Tibial nerve (tissue), 4 donors: ENCODE measurements at places on chromosomes 12 and 14. TPM values are rescaled to one million over a fixed set of nuclear protein-coding genes. Genes with fewer than 3 reads are reported as not detected.

The MANSC4 gene
- not detected for total RNA-seq

The RIMBP2 gene
- total RNA-seq = not detected

The ACSS3 gene
- 106 TPM for total RNA-seq

The OR11G2 gene
- not detected for total RNA-seq

The SLIRP gene
- total RNA-seq = 183 TPM

The HHIPL1 gene
- total RNA-seq = 3.3 TPM

The FAM222A gene
- total RNA-seq = 1.3 TPM

The DPPA3 gene
- total RNA-seq = not detected

The KERA gene
- total RNA-seq = not detected

The GARIN6 gene
- not detected for total RNA-seq

The PLEKHG7 gene
- total RNA-seq = 1.6 TPM

The KRT81 gene
- total RNA-seq = not detected

The PCED1B gene
- total RNA-seq = 2.2 TPM

The RERG gene
- total RNA-seq = 28.5 TPM

The BICDL1 gene
- 0.66 TPM for total RNA-seq

The LTB4R gene
- total RNA-seq = 8.4 TPM

The DAO gene
- total RNA-seq = not detected

The POU6F1 gene
- 26.4 TPM for total RNA-seq

The GPRC5D gene
- total RNA-seq = not detected

The ZFHX2 gene
- total RNA-seq = 2.2 TPM

The ITGB7 gene
- total RNA-seq = 3.6 TPM

The ZBTB39 gene
- 6.8 TPM for total RNA-seq

The TPPP2 gene
- total RNA-seq = not detected

The SLC7A7 gene
- total RNA-seq = 14.7 TPM

The GPR65 gene
- 2.1 TPM for total RNA-seq

The FRMD6 gene
- 48.1 TPM for total RNA-seq

The DNAI7 gene
- total RNA-seq = not detected

The CTSG gene
- not detected for total RNA-seq

The CRIP1 gene
- total RNA-seq = 77.8 TPM
